Natural killer cell (primary cell): ENCODE measurements at places on chromosomes 2 and 18. TPM values are rescaled to one million over a fixed set of nuclear protein-coding genes. Genes with fewer than 3 reads are reported as not detected.

- no peaks in the 10 kb centered on the region for H3K4me1 ChIP-seq
- H3K27me3 ChIP-seq = no peaks in the 10 kb centered on the region
- no peak within 1 kb of the TSS for H3K27ac ChIP-seq
- H3K4me3 ChIP-seq = no peak within 1 kb of the TSS
Observed at GRCh38 chr2:131475831-131476230, at the start of gene TUBA3D. Gene TUBA3D, plus strand, starts transcription at chr2:131476119. Its CDS starts 81 bp downstream, at chr2:131476200.

GRCh38 chr18:78766651-78767533 is 212.7 kb upstream of the SALL3 start:
- H3K27me3 ChIP-seq = no peaks in the 10 kb centered on the region
- no peaks in the 10 kb centered on the region for H3K36me3 ChIP-seq
- H3K4me1 ChIP-seq = no peaks in the 10 kb centered on the region

GRCh38 chr2:128635361-128635900 is 316.8 kb upstream of the HS6ST1 start:
- no peaks in the 10 kb centered on the region for H3K4me1 ChIP-seq
- DNase-seq = no peak
- H3K27me3 ChIP-seq = no peaks in the 10 kb centered on the region
- no peak overlapping the region for H3K27ac ChIP-seq

The TTR gene
- total RNA-seq = not detected

DNA sequence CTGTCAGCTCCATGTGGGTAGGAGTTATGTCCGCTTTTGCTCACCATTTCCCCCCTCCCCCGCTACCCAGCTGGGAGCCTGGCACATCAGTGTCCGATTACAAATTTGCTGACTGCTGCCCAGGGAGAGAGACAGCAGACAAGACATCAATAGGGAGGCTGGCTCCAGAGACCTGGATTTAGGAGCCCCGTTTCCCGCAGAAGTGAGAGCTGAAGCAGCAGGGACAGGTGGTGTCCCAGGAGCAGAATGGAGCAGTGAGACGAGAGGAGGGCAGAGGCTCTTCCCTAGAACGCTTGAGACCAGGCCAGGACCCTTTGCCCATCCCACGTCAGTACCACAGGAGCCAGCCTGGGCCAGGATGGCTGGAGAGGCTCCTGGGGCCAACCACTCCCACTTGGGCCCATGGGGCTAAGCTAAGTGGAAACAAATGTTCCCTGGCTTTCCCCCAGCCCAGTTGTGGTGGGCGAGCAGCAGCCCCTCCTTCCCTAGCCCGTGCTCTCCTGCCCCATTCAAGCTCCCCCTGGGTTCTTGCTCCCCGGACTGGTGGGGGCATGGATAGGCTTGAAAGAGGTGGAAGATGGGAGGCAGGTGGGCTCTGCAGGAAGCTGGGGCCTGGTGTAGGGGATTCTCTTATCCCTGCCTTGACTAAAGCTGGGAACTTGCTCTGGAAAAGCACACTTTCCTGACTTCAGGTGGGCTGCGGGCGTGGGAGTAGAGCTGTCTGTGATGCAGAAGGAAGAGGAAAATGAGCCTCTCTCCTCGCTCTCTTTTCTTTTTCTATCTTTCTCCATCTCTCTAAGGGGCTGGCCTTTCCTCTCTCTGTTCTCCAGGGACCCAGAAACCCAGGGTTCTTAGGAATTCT is 4.1 kb upstream of the WNT6 start:
- H3K27me3 ChIP-seq = peaks cover 44% of the 10 kb centered on the region
- no peak overlapping the region for H3K27ac ChIP-seq
- DNase-seq = no peak
- no peaks in the 10 kb centered on the region for H3K36me3 ChIP-seq

The ADCY3 gene
- 7.6 TPM for total RNA-seq

GRCh38 chr18:74951165-74951760 is 257.7 kb downstream of the PTGR3 start:
- H3K27ac ChIP-seq = no peak overlapping the region
- no peaks in the 10 kb centered on the region for H3K27me3 ChIP-seq
- H3K4me1 ChIP-seq = peaks cover 9% of the 10 kb centered on the region
- no peak for DNase-seq
- no peaks in the 10 kb centered on the region for H3K36me3 ChIP-seq

The LAMA1 gene
- not detected for total RNA-seq

The SERPINB12 gene
- not detected for total RNA-seq

GRCh38 chr2:122231296-122231695 is 475.8 kb downstream of the TSN start:
- no peaks in the 10 kb centered on the region for H3K36me3 ChIP-seq
- no peaks in the 10 kb centered on the region for H3K27me3 ChIP-seq
- H3K4me3 ChIP-seq = no peak overlapping the region
- no peaks in the 10 kb centered on the region for H3K4me1 ChIP-seq
- H3K27ac ChIP-seq = no peak overlapping the region

DNA sequence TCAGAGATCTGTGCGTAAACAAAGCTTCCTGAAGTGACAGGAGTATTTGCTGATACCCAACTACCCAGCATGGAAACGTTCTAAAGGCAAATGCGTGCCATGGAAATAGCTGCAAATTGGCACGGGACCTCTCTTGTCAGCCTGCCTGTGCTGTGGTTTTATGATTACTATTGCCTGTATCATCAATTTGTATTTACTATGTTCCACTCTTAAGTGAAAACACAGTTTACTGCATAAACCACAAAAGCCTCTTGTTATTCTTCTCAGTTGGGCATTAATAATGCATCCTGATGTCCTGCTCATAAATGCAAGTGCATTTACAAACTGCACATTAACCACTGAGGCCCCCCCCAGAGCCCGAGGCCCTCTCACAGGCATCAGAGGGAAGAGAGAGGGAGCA is 196.6 kb upstream of the SLC35G4 start:
- no peak overlapping the region for H3K27ac ChIP-seq
- no peaks in the 10 kb centered on the region for H3K4me1 ChIP-seq
- H3K4me3 ChIP-seq = no peak overlapping the region
- no peaks in the 10 kb centered on the region for H3K27me3 ChIP-seq
- no peaks in the 10 kb centered on the region for H3K36me3 ChIP-seq
- no peak for DNase-seq

DNA sequence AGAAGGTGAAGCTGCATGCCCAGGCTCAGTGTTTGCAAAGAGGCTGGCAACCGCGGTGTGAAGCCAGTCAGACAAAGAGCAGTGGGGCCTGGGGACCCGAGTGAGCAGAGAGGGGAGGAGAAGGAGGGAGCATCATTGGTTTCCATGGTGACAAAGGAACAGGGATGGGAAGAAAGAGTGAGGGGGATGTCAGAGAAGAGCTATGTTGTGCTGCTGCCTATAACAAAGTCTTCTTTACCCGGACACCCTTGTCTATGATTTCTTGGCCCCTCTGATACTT is 14.5 kb downstream of the TMEM247 start:
- peaks cover 12% of the 10 kb centered on the region for H3K4me1 ChIP-seq
- no peak for DNase-seq
- no peak overlapping the region for H3K27ac ChIP-seq
- no peak overlapping the region for H3K4me3 ChIP-seq
- H3K27me3 ChIP-seq = no peaks in the 10 kb centered on the region
- no peaks in the 10 kb centered on the region for H3K36me3 ChIP-seq

DNA sequence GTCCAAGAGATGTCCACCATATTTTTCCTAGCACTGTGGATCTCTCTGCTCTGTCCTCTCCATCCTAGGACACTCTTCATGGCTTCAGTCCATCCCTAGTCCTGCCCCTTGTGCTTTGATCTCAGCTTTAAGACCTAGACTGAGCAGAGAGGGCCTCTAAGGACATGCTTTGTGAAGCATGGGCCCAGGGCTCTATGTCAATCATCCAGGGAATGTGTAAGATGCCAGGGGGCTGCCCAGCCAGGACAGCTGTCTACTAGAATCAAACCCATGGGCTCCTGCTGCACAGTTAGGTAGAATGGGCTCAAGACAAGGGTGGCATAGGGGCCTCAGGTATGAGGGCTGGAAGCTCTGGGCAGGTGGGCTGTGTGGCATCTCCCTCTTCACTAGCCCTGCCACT is 24.9 kb downstream of the TET3 start:
- no peaks in the 10 kb centered on the region for H3K27me3 ChIP-seq
- no peak for DNase-seq
- peaks cover 3% of the 10 kb centered on the region for H3K4me1 ChIP-seq

- no peaks in the 10 kb centered on the region for H3K36me3 ChIP-seq
- no peak overlapping the region for H3K4me3 ChIP-seq
- DNase-seq = no peak
- H3K27me3 ChIP-seq = no peaks in the 10 kb centered on the region
- no peaks in the 10 kb centered on the region for H3K4me1 ChIP-seq
Observed at GRCh38 chr2:109637749-109638570, 23.8 kb downstream of the SOWAHC start.

DNA sequence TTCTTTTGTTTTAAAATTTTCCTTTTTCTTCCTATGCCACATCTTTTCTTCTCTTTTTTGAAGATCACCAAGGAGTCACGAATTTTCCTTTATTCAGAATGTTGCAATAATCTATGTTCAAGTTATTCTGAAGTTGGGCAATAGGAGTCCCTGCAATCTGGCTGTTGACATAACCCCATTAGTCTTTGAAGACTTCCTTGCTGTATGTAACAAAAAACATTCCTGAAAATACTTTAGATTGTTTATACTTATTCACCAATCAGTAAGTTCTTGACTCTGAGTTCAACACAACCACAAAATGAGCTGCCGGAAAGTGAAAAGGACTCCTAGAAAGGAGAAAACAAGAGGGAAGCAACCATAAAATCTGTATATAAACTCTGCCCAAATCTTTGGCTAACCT is 62.8 kb downstream of the TMEM237 start:
- H3K4me1 ChIP-seq = no peaks in the 10 kb centered on the region
- H3K27me3 ChIP-seq = no peaks in the 10 kb centered on the region
- no peak for DNase-seq
- H3K4me3 ChIP-seq = no peak overlapping the region
- H3K27ac ChIP-seq = no peak overlapping the region

GRCh38 chr2:27712522-27712921 is 48.8 kb downstream of the SLC4A1AP start:
- DNase-seq = no peak
- H3K4me1 ChIP-seq = peaks cover 20% of the 10 kb centered on the region

DNA sequence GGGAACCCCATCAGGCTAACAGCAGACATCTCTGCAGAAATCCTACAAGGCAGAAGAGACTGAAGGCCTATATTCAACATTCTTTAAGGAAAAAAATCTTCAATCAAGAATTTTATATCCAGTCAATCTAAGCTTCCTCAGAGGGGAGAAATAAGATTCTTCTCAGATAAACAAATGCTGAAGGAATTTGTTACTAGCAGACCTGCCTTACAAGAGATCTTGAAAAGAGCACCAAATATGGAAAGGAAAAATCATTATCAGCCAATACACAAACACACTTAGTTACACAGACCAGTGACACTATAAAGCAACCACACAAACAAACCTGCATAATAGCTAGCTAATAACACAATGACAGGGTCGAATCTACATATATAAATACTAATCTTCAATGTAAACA is 96.5 kb downstream of the SUCLG1 start:
- no peak overlapping the region for H3K4me3 ChIP-seq
- H3K27me3 ChIP-seq = no peaks in the 10 kb centered on the region
- no peak overlapping the region for H3K27ac ChIP-seq
- DNase-seq = no peak

DNA sequence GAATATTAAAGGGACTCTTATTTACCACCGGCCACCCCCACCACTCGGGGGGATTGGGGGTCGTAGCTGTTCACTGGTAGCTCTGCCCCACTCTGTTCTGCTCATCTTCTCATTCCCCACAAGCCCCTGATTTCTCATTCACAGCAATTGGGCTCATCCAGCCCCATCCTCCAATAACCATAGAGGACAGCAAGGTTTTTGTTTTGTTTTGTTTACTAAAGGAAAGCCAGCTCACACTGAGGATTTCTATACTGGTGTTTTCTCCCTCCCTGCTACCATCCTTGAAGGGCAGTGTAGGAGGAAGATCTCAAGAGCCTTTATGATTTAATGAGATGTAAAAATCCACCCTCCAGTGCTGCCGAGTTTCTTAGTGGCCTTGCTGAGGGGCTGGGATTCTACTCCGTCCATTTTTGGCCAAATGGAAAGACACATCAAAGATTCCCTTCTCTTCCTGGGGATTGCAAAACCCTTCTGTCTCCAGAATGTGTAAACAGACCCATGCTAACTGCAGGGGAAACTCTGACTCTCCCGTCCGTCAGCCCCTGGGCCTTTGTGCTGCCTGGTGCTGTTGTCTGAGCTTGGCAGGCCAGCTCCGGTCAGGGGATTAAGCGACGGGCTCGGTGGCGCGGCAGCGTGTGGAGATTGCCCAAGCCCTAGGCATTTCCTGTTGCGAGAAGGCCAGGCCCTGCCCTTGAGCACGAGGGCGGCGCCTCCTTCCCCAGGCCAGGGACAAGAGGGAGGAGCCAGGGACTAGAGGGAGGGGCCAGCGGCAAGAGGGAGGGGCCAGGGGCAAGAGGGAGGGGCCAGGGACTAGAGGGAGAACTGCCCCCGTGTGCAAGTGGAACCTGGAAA is 165.0 kb downstream of the ANTXR1 start:
- H3K4me1 ChIP-seq = no peaks in the 10 kb centered on the region
- no peaks in the 10 kb centered on the region for H3K27me3 ChIP-seq
- no peak overlapping the region for H3K4me3 ChIP-seq
- peak; percentile 5 for DNase-seq

DNA sequence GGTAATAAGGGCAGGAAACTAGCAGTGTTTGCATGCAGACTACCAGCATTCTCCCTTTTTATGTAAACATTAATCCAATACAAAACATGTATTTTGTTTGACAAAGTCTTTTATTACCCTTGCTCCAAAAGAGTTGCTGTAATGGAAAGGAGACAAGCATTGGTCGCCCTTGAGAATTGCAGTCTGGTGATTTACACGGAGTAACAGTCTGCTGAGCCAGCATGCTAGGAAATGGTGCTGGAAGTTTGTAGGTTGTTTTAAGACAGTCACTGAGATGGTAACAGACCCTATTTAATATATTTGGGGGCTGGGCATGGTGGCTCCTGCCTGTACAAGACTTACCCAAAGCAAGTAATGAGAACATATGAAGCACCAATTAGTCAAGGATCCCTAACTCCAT is 2.8 kb upstream of the PRKCE start:
- H3K27me3 ChIP-seq = no peaks in the 10 kb centered on the region
- H3K36me3 ChIP-seq = no peaks in the 10 kb centered on the region
- no peak overlapping the region for H3K27ac ChIP-seq
- H3K4me3 ChIP-seq = no peak overlapping the region

The FBXO36 gene
- total RNA-seq = 1.5 TPM

The TRIM43 gene
- total RNA-seq = not detected

- H3K36me3 ChIP-seq = peaks cover 87% of the 10 kb centered on the region
- DNase-seq = no peak
Observed at GRCh38 chr2:233459426-233459825, 105.1 kb downstream of the DGKD start.

The KATNAL2 gene
- total RNA-seq = 1.2 TPM

DNA sequence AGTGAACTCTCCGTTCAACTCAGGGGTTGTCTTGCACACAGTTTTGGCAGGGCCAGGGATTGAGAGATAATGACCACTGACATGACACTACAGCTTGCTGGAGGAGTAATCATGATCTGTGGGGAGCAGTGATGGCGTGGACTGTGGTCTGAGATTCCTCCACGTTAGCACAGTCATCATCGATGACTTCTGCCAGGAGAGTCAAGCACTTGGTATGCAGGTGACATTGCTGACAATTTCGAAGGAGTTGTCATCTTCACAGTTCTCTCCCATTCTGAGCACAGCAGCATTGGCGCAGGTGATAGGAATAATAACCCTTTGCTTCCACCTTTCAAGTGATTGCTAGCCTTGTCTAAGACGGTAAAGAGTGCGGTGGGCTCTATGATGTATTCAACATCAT is 79.8 kb downstream of the SGPP2 start:
- DNase-seq = no peak
- H3K4me1 ChIP-seq = no peaks in the 10 kb centered on the region
- no peak overlapping the region for H3K4me3 ChIP-seq
- no peaks in the 10 kb centered on the region for H3K36me3 ChIP-seq

- no peak overlapping the region for H3K4me3 ChIP-seq
- H3K27me3 ChIP-seq = no peaks in the 10 kb centered on the region
- DNase-seq = no peak
- H3K4me1 ChIP-seq = no peaks in the 10 kb centered on the region
Observed at GRCh38 chr18:62763101-62763521, 47.8 kb downstream of the PHLPP1 start.
